Effector memory CD4-positive, alpha-beta T cell (primary cell): ENCODE measurements at places on chromosomes 16 and 17.

GRCh38 chr17:69067274-69068047 lies 6.7 kb upstream of the ABCA9 start:
- no peak overlapping the region for H3K27ac ChIP-seq
- no peaks in the 10 kb centered on the region for H3K36me3 ChIP-seq
- no peak overlapping the region for H3K4me3 ChIP-seq
- no peak for DNase-seq
- no peaks in the 10 kb centered on the region for H3K4me1 ChIP-seq

DNA sequence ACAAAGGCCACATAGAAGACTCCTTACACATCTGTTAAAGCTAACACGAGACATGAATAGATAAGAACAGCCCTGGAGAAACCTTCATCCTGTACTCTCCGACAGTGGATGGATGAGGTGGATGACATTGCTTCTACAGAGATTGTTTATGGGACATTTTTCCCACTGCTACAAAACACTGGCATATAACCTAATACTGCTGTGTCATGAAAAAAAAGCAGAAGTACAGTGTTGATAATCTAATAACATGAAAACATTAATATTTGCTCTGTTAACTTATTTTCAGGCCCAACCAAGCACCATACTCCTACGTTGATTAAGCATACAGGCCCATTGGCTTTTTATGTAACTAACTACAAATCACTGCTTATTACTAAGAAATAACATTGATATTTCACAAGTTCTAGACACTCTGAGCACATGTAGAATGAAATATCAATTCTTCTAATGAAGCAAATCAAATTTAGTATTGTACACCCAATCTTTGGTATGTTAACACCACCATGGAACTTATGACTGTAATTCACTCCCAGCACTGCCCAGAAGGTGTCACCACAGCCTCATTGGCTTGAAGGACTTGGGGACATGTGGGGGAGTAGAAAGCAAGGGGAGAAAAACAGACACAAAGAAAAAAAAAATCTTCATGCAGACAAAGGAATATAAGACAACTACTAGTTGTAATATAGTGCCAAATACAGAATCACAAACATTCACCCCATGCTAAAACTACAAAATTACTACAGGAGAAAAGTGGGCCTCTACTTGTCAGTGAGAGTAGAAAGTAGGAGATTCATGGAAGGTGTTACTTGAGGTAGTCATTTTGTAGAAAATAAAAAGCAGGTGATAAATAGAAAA lies 330.0 kb upstream of the PMFBP1 start:
- no peaks in the 10 kb centered on the region for H3K27me3 ChIP-seq
- H3K27ac ChIP-seq = no peak overlapping the region
- H3K36me3 ChIP-seq = no peaks in the 10 kb centered on the region
- H3K4me3 ChIP-seq = no peak overlapping the region

GRCh38 chr16:27517664-27518063 lies 32.0 kb downstream of the GTF3C1 start:
- H3K4me3 ChIP-seq = no peak overlapping the region
- H3K27me3 ChIP-seq = no peaks in the 10 kb centered on the region
- no peak for DNase-seq
- H3K27ac ChIP-seq = no peak overlapping the region
- no peaks in the 10 kb centered on the region for H3K4me1 ChIP-seq

DNA sequence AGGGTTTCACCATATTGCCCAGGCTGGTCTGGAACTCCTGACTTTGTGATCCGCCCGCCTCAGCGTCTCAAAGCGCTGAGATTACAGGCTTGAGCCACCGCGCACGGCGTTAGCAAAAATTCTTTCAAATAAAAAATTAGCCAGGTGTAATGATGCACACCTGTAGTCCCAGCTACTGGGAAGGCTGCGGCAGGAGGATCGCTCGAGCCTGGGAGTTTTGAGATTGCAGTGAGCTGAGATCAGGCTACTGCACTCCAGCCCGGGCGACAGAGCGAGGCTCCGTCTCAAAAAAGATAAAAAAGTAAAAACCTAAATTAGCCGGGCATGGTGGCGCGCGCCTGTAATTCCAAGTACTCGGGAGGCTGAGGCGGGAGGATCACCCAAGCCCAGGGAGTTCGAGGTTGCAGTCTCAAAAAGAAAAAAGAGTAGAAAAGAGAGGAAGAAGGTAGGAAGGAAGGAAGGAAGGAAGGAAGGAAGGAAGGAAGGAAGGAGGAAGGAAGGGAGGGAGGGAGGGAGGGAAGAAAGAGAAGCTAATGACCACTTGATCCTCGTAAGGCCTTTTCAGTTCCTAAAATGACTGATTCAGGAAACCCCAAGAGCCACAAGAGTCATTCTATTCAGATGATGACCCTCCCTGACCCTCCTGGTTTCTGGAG lies 59.2 kb downstream of the SRL start:
- H3K27ac ChIP-seq = no peak overlapping the region
- no peak for DNase-seq
- peak overlapping the region; percentile 83 for H3K4me3 ChIP-seq
- H3K36me3 ChIP-seq = no peaks in the 10 kb centered on the region
- H3K27me3 ChIP-seq = no peaks in the 10 kb centered on the region
- no peaks in the 10 kb centered on the region for H3K4me1 ChIP-seq

GRCh38 chr16:68848786-68849185 lies 5.5 kb downstream of the TANGO6 start:
- H3K36me3 ChIP-seq = no peaks in the 10 kb centered on the region
- no peak for DNase-seq
- no peaks in the 10 kb centered on the region for H3K27me3 ChIP-seq
- H3K4me1 ChIP-seq = peaks cover 5% of the 10 kb centered on the region
- H3K4me3 ChIP-seq = no peak overlapping the region

GRCh38 chr16:81554979-81555378 lies 110.4 kb downstream of the CMIP start:
- H3K4me1 ChIP-seq = no peaks in the 10 kb centered on the region
- no peak overlapping the region for H3K4me3 ChIP-seq
- no peak overlapping the region for H3K27ac ChIP-seq
- DNase-seq = no peak
- H3K36me3 ChIP-seq = no peaks in the 10 kb centered on the region

DNA sequence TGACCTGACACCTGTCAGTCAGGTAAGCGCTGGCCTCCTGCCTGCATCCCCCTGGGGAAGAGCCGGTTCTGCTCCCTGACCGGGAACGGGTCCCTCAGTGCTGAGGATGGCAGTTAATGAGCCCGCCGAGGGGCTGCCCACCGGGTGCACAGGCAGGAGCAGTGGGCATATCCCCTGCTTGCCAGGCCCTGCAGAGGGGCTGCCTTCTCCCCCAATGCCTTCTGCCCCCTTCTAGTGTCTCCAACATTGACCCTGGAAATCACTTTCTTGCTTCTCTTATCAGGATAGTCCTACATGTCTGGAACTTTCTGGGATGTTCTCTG lies 388.5 kb downstream of the SEC14L1 start:
- H3K4me3 ChIP-seq = no peak overlapping the region
- DNase-seq = no peak
- peaks cover 6% of the 10 kb centered on the region for H3K4me1 ChIP-seq
- no peak overlapping the region for H3K27ac ChIP-seq
- peaks cover 18% of the 10 kb centered on the region for H3K27me3 ChIP-seq

GRCh38 chr16:10631886-10632285 lies 51.5 kb upstream of the EMP2 start:
- no peaks in the 10 kb centered on the region for H3K4me1 ChIP-seq
- DNase-seq = no peak
- H3K4me3 ChIP-seq = no peak overlapping the region
- H3K27me3 ChIP-seq = no peaks in the 10 kb centered on the region
- H3K27ac ChIP-seq = no peak overlapping the region

DNA sequence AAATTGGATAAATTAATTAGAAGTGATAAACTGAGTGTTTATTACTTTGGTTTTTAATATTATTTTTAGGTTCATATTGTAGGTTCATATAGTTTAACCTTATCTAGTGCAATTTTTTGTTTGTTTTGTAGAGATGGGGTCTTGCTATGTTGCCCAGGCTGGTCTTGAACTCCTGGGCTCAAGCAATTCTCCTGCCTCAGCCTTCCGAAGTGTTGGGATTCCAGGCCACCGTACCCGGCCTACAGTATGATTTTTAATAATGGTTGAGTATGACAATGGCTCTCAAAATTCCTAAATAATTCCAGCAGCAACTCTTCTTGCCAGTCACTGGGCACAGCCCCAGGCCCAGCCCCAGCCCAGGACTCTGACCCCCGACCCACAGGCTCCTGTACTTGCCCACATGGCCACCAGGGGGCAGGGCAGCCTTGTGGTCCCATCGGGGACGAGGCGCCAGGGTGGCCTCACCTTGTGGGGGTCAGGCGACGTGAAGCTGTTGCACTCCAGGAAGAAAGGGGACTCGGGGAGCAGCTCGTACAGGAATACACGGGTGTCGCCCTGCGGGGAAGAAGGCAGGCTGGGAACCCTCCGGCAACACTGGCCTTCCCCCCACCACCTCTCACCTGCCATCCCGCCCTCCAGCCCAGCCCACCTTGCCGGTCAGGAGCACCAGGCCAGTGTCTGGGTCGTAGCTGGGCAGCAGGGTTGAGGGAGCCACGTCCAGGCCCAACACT lies 7.9 kb upstream of the PAM16 start:
- no peak overlapping the region for H3K4me3 ChIP-seq
- H3K36me3 ChIP-seq = peaks cover 76% of the 10 kb centered on the region
- H3K4me1 ChIP-seq = no peaks in the 10 kb centered on the region
- DNase-seq = peak; percentile 31

GRCh38 chr16:50961952-50962351 lies 189.1 kb downstream of the SALL1 start:
- no peak overlapping the region for H3K27ac ChIP-seq
- H3K27me3 ChIP-seq = peaks cover 5% of the 10 kb centered on the region

DNA sequence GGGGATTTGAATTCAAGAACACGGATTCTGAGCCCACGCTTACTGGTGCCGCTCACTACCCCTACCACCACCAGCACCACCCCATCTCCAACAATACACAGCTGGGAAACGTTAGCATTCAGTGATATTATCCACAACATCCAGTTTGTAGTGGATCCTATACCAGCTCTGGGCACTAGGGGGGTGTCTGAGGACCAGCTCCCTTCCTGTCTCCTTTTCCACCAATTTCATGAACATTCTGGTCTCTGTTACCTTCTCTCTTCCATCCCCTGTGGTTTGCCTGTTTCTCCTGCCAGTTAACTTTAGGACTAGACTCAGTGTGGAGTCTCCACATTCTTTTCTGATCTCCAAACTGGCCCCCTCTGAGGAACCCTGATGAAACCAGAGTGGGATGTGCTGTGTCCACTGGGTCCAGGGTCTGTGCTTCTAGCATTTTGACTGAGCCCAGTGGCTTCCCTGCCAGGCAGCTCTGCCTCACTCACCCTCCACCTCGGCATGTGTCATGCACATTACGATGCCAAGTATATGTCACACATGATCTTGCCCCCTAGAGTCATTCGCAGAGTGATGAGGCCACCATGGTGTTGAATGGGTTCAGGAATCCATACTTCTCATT lies 187.0 kb upstream of the CDH13 start:
- no peak overlapping the region for H3K4me3 ChIP-seq
- no peaks in the 10 kb centered on the region for H3K27me3 ChIP-seq
- H3K27ac ChIP-seq = no peak overlapping the region
- no peak for DNase-seq
- H3K36me3 ChIP-seq = no peaks in the 10 kb centered on the region

GRCh38 chr17:74853669-74854068 lies 6.0 kb downstream of the GRIN2C start:
- H3K36me3 ChIP-seq = no peaks in the 10 kb centered on the region
- DNase-seq = no peak
- peaks cover 13% of the 10 kb centered on the region for H3K4me1 ChIP-seq
- no peak overlapping the region for H3K4me3 ChIP-seq
- no peak overlapping the region for H3K27ac ChIP-seq

GRCh38 chr17:15245054-15245453 lies 20.1 kb downstream of the PMP22 start:
- no peaks in the 10 kb centered on the region for H3K27me3 ChIP-seq
- no peak overlapping the region for H3K27ac ChIP-seq
- no peak for DNase-seq
- H3K36me3 ChIP-seq = no peaks in the 10 kb centered on the region
- H3K4me3 ChIP-seq = no peak overlapping the region

GRCh38 chr17:64151016-64151368 lies 21.0 kb upstream of the ERN1 start:
- no peak for DNase-seq
- no peaks in the 10 kb centered on the region for H3K27me3 ChIP-seq
- H3K4me1 ChIP-seq = peaks cover 12% of the 10 kb centered on the region
- H3K27ac ChIP-seq = no peak overlapping the region
- peaks cover 16% of the 10 kb centered on the region for H3K36me3 ChIP-seq

GRCh38 chr17:34435182-34435928 lies 72.3 kb upstream of the CCL1 start:
- H3K36me3 ChIP-seq = no peaks in the 10 kb centered on the region
- no peak overlapping the region for H3K27ac ChIP-seq
- H3K4me1 ChIP-seq = no peaks in the 10 kb centered on the region
- H3K27me3 ChIP-seq = peaks cover 4% of the 10 kb centered on the region
- H3K4me3 ChIP-seq = no peak overlapping the region
- DNase-seq = no peak

GRCh38 chr16:9323170-9323569 lies 231.7 kb downstream of the HAPSTR1 start:
- no peak for DNase-seq
- no peak overlapping the region for H3K27ac ChIP-seq
- H3K4me3 ChIP-seq = no peak overlapping the region
- no peaks in the 10 kb centered on the region for H3K4me1 ChIP-seq
- H3K36me3 ChIP-seq = no peaks in the 10 kb centered on the region

DNA sequence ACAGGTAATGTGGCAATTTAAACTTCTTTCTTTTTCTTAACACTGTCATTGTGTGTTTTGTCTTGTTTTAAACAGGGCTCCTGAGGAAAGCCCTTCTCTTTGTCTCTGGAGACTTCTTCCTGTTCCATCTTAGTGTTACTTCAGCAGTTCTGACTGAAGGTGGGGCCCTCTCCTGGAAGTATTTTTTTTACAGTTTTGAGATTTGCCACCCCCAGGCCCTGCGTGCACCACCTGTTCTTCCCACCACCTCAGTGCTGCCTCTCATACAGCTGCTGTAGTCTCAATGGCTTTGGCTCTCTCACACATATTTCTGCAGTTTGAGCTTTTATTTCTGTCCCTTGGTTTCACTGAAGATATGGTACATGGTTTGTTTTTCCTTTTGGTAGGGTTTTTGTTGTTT lies 52.5 kb upstream of the ALDH3A1 start:
- H3K27ac ChIP-seq = no peak overlapping the region
- peaks cover 29% of the 10 kb centered on the region for H3K36me3 ChIP-seq
- no peak for DNase-seq
- H3K4me1 ChIP-seq = peaks cover 3% of the 10 kb centered on the region
- no peak overlapping the region for H3K4me3 ChIP-seq
